ENCODE measurements at places on chromosomes 6 and 20.

DNA sequence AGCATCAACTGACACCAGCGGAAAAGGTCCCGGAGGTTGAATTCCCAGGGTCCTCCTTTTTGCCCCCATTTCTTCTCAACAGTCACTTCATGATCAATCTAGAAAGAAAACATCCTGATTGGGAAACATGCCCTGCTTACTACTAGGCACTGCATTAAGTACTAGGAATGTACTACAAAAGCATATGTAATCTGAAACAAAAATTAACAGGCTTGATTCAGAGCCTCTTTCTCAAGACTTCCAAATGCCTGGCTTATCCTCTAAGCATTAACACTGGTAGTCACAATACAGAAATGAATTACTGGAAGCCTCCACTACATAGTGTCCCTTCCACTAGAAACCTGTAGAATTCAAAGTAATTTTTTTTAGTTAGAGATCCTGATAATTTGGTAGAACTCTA, 84.5 kb upstream of the LYRM2 start:
- no peak for DNase-seq

DNA sequence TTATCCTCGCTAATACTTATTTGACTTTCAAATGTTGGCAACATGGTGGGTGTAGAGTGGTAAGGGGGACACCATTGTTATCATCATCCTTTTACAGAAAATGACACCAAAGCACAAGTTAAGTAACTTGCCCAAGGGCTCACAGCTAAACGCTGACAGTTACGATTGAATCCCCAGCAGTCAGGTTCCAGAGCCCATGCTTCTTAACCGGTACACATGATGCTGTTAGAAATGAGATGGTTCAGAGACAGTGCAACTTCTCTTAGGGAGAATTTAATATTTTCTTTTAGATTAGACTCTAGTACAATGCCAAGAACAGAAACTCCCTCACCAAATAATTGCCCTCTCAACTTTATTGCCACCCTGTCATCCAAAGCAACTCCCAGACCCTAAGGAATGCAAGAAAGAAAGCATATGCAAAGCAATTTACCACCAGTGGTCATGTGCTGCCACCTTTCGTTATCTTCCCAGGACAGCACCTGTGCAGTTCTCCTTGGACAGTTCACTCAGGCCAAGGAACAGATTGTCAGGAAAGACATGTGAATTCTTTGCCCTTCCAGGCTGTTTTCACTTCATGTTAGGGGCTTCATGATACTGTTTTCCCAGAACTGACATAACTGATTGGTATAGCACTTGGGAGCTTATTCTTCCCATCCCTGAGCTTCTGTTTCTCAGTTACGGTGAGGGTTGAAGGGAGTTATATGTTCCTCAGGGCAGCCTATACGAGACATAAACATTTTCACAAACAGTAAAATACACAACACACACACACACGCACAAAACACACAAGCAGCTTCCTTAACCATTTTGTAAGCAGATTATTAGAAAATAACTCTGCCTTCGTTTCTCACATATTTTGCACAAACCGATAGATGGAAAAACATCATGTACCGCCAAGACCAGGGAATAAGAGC, 5.1 kb downstream of the HLA-DMA start:
- DNase-seq = no peak

DNA sequence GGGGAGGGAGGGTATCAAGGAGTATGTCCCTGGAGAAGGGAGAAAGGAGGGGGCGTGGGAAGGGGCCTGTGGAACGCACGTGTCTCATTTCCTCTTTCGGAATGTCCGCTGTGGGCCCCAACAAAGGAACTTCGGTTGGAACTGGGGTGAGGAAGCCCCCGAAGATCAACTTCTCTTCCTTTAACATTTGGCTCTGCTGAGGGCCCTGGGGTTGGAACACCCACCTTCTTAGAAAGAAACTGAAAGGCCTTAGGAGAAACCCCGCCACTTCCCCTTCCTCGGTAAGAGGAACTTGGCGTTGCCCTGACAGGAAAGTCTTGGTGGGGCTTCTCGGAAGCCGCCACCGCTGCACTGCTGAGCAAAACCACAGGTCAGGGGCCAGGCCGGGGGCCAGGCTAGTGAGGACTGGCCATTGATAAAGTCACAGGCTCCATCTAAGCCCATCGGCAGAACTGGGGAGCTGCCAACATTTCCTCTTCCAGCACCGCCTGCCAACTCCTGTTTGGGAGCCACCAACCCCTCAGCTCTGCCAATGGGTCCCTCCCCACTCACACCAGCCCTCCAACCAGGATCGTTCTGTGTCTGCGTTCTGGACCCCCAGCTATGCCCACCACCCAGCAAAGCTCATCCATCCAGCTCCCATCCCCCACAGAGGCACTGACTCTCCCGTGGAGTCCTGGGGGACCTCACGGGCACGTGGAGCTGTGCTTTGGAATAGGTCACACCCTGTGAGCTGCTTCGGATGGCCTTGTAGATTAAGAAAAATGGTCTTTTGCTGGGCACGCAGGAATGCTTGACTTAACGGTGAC, 44.8 kb downstream of the FGD2 start:
- no peak for DNase-seq

GRCh38 chr6:161918109-161918531, 644.3 kb upstream of the AGPAT4 start:
- no peak for DNase-seq

- no peak for DNase-seq
Measured at GRCh38 chr20:23349338-23350195, 1.0 kb upstream of the NXT1 start.

- DNase-seq = peak; percentile 16
Measured at GRCh38 chr20:5835321-5835821, 85.2 kb downstream of the SHLD1 start.

GRCh38 chr6:70314296-70314695, 11.4 kb upstream of the COL9A1 start:
- DNase-seq = no peak

GRCh38 chr6:17265570-17265969, 15.6 kb upstream of the RBM24 start:
- DNase-seq = no peak

DNA sequence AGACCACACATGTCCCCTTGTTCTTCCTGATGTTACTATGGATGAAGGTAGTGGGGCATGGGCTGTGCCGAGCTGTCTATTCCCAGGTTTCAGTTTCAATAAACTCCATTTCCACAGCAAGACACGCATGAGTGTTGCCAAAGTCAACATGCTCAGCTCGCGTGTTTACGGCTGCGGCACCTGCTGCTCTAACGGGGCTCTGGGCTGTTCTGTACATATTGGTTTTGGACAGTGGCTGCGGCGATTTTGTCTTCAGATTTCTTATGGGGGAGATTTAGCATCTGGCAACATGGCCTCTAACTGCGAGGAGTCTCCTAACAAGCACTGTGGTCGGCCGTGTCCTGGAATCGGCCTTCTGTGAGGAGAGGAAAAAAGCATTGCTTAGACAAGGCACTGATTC, 58.6 kb downstream of the TMEM242 start:
- no peak for DNase-seq

DNA sequence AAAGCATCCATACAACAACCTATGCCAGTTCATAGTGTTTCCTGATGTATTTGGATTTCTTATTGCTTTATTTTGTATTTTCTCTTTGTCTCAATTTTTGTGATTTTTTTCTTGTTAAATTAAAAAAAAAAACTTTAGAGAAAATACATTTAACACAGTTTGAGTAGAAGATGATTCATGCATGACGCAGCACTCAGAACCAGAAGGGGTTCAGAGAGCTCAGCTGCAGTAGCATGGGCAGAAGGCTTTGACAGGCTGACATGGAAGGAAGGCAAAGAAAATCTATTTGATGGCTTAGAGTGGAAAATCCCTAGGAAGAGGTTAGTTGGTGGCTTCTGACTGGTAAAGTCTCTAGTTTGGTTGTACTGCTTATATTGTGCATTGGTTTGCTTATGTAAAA, 207.2 kb upstream of the STXBP5 start:
- DNase-seq = no peak

- no peak for DNase-seq
Measured at GRCh38 chr6:153677522-153677921, 361.5 kb upstream of the OPRM1 start.

DNA sequence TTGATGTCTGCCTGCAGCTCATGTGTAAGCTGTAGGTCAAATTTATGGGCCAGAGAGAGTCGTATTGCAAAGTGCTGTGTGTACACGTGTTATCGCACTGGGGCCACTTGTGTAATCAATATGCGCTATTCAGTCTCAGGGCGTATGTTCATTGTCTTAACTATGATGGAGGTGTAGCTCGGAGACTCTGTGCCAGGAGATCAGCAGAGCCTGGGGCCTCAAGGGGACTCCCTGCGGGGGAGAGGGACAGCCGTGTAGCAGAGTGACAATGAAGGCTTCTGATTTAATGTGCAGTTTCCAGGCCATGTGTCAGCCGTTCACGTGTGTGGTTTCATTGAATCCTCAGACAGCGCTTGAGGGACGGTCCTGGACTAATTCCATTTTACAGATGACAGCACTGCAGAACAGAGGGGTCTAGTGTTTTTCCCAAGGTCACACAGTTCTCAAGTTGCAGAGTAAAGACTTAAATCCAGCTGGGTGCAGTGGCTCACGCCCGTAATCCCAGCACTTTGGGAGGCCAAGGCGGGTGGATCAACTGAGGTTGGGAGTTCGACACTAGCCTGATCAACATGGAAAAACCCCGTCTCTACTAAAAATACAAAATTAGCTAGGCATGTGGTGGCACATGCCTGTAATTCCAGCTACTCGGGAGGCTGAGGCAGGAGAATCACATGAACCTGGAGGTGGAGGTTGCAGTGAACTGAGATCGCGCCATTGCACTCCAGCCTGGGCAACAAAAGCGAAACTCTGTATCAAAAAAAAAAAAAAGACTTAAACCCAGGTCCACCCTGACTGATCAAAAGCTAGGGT, 242.5 kb downstream of the PREX1 start:
- DNase-seq = no peak

- DNase-seq = no peak
Measured at GRCh38 chr6:14146506-14147096, 29.0 kb downstream of the CD83 start.

- DNase-seq = no peak
Measured at GRCh38 chr6:146957181-146958093, 246.8 kb upstream of the STXBP5 start.

DNA sequence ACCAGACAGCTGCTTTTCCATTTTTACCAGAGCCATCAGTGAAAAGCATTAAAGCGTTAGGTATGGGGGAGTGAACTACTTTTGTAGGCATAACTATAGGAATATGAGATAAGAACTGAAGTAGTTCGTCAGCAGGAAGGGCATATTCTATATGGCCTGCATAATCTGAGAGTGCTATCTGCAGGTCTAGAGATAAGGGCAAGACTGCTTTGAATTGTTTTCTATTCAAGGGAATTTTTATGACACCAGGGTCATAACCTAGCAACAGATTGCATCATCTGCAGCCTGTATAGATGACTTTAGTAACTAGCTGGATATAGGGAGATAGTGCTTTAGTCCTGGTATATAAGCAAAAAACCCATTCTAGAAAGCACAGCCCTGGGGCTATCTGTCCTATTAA, 437.3 kb upstream of the HTR1E start:
- DNase-seq = no peak

GRCh38 chr6:42901538-42901957, 14.3 kb upstream of the PTCRA start:
- DNase-seq = peak; percentile 60

GRCh38 chr6:88864359-88865054, 98.9 kb downstream of the RNGTT start:
- no peak for DNase-seq

DNA sequence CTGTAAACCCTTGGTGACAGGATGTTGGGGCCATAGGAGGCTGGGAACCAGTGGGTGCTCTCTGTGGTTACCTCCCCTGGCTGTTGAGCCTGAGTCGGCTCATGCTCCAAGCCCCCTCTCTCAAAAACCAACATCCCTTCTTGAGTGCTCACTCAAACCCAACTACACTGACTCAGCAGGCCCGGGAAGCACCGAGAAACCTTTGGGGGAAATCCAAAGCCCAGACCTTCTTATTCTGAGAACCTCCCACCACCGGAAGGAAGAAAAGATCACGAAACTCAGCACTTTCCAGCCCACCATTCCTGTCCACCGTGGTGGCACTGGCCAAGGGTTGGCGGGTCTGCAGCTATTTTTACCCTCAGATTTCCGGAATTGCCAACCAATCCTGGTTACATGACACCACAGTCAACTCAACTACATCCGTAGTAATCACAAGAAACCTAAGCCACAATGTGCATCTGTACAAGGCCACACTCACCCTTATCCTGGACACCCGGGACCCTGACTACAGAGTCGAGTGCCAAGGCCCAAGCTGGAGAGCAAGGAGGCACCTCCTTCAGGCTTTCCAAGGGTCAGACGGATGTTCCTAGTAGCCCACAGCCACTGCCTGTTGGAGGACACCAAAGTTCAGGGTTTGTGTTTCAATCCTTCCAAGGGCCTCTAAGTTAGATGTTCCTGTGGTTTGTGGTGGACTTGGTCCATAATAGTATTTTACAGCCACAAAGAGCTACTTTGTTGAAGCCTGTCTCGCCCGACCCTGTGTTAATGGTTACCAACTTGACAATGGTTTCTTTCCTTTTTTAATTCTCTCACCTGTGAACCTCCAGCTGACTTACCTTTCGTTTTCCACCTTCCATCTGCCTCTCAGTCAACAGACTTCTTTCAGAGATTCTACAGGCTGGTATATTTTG, 317.0 kb downstream of the CDC5L start:
- no peak for DNase-seq

GRCh38 chr20:16069389-16070010, 503.7 kb downstream of the KIF16B start:
- no peak for DNase-seq

- DNase-seq = peak; percentile 53
Measured at GRCh38 chr6:111997078-111997852, 56.6 kb upstream of the CCN6 start.

- DNase-seq = no peak
Measured at GRCh38 chr6:113291751-113292445, 565.2 kb upstream of the MARCKS start.

Measured in GM04504 (cell line).